ENCODE measurements at places on chromosomes 6 and 20.

- no peak for DNase-seq
Observed at GRCh38 chr6:112343390-112343789, 3.7 kb upstream of the RFPL4B start.

DNA sequence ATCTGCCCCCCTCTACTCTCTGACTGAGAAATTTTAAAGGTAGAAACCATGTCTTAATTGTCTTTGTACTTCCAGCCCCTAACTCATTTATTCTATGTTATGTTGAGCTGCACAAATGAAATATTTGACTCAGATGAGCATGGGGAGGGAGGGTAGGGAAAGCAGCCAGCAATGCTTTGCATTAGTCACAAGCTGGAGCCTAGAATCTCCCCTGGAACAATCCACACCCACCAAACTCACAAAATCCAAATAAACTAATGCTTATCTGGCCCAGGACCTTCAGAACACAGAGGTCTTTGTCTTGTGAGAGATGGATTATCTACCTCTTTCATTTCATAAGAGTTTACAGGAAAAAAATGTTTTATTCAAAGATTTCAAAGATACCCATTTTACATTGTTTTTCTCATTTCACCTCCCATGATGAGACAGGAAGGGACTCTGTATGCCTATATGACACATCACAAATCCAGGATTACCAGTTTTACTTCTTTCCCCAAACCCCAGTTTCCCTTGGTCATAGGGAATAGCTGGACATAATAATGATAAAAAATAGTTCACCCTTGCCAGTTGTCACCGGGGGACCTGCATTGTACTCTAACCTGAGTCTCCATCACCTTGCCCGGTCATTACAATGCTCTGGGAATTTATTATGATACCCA lies 466.9 kb downstream of the KIF16B start:
- DNase-seq = no peak

DNA sequence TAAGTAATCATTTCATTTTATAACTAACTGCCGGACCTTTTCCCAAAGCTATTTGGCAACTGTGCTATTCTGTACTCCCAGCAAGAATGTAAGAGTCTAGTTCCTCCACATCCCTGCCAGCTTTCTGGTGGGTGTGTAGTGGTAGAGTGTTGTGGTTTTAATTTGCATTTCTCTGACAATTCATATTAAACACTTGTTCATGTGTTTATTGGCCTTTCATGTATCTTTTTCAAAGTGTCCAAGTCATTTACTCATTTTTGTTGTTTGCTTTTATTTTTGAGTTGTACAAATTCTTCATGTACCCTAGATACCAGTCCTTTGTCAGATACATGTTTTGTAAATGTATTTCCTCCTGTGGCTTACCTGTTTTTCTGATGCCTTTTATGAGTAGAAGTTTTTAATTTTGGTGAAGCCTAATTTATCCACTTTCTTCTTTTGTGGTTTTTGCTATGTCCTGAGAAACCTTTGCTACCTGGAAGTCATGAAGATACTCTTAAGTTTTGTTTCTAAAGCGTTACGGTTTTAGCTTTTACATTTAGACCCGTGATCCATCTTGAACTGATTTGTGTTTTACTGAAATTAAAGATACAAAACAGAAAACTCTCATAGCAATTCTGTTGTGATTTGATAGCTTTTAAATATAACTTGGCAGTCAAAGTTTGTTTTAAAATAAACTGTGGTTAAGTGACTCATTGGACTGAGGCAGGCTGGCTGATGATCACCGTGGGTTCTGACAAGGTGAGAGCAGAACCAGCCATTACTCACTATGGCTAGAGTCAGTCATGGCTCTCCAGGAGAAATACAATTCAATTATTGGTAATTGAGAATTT lies 8.0 kb downstream of the MYLIP start:
- peak; percentile 38 for DNase-seq

DNA sequence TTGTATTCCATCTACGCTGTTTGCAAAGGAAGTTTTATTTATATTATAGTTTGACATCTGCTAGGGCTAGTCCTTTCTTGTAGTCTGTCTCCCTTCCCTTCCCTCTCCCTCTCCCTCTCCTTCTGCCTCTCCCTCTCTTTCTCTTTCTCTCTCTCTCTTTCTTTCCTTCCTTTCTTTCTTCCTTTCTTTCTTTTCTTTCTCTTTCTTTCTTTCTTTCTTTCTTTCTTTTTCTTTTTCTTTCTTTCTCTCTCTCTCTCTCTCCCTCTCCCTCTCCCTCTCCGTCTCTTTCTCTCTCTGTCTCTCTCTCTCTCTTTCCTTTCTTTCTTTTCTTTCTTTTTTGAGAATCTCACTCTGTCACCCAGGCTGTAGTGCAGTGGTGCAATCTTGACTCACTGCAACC lies 137.8 kb downstream of the CDKAL1 start:
- no peak for DNase-seq

DNA sequence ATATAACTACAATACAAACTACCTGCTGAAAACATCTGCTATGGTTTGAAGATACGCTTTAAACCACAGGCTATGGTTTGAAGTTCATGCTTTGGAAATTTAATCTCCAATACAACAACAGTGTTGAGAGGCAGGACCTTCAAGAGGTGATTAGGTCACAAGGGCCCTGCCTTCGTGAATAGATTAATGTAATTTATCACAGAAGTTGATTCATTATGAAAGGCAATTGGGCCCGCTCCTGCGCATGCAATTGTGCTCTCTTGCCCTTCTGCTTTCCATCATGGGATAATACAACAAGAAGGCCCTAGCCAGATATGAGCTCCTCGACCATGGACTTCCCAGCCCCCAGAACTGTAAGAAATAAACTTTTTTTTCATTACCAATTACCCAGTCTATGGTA lies 21.2 kb downstream of the REPS1 start:
- DNase-seq = no peak

- DNase-seq = no peak
Observed at GRCh38 chr20:39736434-39737327, 774.5 kb downstream of the DHX35 start.

- DNase-seq = no peak
Observed at GRCh38 chr6:139823099-139823807, 448.8 kb upstream of the CITED2 start.

- no peak for DNase-seq
Observed at GRCh38 chr20:58478141-58478805, 36.9 kb downstream of the APCDD1L start.

DNA sequence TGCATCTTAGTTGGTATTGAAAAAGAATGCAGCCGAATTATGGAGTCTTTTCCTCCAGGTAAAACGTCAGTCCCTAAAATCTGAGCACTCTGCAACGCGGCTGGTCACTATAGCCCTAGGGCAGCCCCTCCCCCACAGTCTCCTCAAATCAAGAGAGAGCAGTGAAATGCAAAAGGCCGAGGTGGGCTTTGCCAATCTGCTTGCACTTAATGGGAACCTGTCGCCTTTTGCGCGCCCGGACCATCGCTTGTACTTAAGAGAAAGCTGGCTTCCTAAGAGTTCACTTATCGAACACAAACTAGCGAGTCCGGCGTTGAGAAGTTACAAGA lies 447 bp downstream of the MCM3 start:
- no peak for DNase-seq

DNA sequence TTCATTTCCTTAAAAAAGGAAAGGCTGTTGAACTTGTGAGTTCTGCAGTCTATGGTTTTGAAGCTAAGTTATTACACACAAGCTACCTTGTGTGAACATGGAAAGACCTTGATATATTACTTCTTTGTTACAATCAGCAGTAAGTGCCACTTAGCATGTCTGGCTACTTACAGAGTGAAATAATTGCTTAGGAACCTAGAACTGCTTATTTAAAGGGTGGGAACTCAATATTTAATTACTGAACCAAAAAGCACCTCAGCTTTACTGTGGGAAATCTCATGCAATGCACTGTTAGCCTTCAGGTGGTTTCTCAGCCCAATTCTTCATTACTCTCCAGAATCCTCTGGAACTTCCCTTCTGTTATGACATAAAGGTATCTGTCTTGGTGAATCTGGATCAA lies 17.9 kb downstream of the PERP start:
- no peak for DNase-seq

- no peak for DNase-seq
Observed at GRCh38 chr6:130065609-130066156, 47.3 kb downstream of the L3MBTL3 start.

DNA sequence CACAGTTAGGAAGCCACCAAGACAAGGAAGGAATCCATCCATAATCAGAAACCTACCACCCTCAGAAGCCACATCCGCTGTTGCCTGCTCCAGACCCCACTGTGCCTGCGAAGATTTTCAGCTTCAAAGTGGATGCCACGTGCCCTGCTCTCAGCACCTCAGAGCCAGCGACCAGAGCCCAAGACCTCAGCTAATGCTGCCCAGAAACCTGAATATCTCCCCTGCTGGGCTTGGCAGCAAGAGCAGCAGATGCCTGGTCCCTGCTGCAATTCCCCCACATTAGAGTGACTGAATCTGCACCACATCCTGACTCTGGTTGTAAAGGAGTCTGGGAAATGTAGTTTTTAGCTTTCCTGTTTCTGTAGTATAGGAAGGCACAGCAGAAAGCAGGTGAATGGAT lies 10.7 kb upstream of the ULBP3 start:
- DNase-seq = no peak

- DNase-seq = no peak
Observed at GRCh38 chr6:158972241-158973233, 27.5 kb downstream of the RSPH3 start.

DNA sequence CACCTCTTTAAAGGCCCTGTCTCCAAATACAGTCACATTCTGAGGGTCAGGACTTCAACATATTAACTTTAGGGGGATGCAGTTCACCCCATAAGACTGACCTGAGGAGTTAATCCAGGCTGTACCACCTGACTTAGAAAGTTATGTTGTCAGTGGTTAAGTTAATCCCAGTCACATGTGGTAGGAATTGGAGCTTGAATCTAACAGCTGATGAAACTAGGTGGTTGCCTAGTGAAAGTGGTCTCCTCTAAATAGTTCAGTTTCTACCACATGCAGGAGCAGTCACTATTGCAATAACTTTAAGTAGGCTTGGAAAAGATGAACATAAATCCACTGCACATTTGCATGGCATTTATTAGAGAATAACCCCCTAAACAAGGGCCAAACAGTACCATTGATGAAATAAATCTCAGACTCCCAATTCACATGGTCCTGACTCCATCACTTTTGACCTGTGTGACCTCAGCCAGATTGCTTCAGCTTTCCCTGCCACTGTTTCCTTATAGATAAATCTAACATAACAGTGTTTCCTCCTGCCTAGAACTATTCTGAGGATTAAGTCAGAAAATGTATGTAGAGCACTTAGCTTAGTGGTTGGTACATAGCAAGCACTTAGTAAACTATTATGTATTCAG lies 20.1 kb downstream of the SAMD5 start:
- no peak for DNase-seq

- DNase-seq = no peak
Observed at GRCh38 chr6:40517654-40518053, 69.5 kb downstream of the LRFN2 start.

DNA sequence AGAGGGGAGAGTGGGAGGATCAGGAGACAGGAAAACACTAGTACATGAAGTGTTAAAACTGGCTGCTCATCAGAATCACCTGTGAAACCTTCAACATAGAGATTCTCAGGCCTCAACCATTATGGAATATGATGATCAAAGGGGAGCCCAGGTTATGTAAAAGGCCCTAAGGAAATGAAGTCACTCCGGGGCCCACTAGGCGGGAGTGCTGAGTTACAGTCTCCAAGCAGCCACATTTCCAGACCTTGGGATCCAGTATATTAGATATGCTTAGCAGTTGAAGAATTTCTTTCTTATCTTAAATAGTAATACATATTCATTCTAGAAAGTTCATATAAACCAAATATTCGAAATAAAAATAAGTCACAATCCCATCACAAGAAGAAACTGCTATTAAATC lies 476.3 kb downstream of the PRKN start:
- DNase-seq = no peak

- no peak for DNase-seq
Observed at GRCh38 chr6:7911345-7911725, 747 bp upstream of the TXNDC5 start.

GRCh38 chr6:158468666-158469065 lies 91.2 kb upstream of the TMEM181 start:
- DNase-seq = no peak

- DNase-seq = no peak
Observed at GRCh38 chr6:101303495-101303894, 90.0 kb upstream of the GRIK2 start.

- DNase-seq = peak; percentile 5
Observed at GRCh38 chr6:152636021-152636608, 1.0 kb downstream of the SYNE1 start.

GRCh38 chr6:143055891-143056290 lies 4.8 kb upstream of the AIG1 start:
- DNase-seq = no peak

GRCh38 chr6:157020398-157020797 lies 243.2 kb downstream of the ARID1B start:
- no peak for DNase-seq

GRCh38 chr20:20211274-20211987 lies 156.5 kb upstream of the INSM1 start:
- no peak for DNase-seq

DNA sequence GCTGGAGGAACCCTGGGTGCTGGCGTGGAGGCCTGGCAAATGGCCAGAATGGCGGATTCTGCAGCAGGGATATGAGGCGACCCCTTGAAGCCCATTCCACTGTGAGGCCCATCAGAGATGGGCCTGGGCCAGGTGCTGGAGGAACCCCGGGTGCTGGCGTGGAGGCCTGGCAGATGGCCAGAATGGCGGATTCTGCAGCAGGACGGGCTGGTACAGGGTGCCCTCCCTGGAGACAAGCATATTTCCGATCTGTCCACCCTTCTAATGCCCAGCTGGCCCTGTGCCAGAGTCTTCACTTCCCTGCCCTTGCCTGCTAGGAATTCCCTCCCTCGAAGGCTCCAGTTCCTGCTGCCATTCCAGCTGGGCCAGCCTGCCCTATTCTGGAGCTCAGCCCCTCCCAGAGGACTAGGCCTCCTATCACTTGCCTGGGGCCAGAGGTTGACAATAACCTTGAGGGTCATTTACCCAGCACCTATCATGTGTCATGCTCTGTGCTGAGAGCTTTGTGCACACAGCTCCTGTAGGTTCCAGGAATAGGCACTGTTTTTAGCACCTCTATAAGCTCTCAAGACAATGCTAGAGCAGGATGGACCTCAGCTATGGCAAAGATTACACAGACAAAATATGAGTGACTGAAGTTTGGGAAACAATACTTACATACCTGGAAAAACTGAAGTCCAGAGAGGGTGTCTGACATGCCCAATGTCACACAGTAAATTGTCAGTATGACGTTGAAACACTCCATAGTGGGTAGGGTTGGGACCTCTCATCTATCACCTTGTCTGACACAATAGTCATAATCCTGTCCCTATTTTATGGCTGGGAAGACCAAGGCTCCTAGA lies 21.4 kb downstream of the SUN5 start:
- DNase-seq = no peak

- no peak for DNase-seq
Observed at GRCh38 chr20:21873291-21873690, 167.8 kb downstream of the PAX1 start.

DNA sequence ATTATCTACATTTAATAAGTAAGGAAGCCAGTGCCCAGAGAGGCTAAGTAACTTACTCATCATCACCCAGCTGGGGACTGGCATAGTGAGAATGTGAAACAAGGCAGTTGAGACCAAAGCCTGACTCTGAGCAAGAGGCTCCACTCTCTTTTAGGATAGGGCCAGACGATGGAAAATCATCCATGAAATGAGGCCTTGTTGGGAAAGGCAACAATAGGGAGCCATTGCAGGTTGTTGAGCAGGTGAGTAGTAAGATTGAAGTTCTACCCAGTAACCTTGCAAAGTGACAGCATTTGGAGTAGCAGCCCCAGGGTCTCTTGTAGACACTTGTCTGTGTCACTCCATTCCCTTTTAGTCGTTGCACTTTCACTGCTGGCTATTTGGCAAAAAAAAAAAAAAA lies 2.5 kb upstream of the CPNE5 start:
- DNase-seq = no peak
